ENCODE measurements at places on chromosomes 2 and 18.

DNA sequence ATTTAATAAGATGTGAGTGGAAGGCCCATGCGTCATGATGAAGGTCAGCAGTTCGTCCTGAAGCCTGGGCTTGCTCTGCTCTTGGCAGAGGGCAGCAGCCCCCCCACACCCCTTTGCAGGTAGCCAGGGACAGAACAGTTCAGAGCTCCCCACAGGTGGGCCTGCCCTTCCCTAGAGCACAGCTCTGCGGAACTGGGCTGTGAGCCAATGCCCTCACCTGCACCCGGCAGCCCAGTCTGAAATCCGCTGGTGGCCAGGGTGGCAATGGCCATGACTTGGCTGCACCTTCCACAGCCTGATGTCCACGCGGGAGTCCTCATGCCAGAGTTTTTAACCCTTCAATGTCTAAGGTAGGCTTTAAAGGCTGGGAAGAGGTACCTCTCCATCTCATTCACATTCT, 136.7 kb downstream of the ACKR3 start:
- no peak for DNase-seq

- DNase-seq = no peak
Measured at GRCh38 chr2:187302586-187302985, 145.5 kb downstream of the CALCRL start.

GRCh38 chr18:63963615-63964256, 6.1 kb upstream of the SERPINB8 start:
- DNase-seq = peak; percentile 33

DNA sequence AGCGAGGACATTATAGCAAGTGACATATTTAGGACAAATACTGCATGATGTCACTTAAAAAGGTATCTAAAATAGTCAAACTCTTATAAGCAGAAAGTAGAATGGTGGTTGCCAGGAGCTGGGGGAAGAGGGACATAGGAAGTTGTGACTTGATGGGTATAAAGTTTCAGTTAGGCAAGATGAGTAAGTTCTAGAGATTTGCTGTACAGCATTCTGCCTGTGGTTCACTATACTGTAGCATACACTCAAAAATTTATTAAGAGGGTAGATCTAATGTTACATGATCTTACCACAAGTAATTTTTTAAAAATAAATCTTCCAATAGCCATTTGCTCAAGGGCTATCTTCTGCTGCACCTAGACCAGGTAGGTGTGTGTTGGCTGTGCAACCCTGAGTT, 78.1 kb upstream of the NPAS2 start:
- no peak for DNase-seq

- DNase-seq = no peak
Measured at GRCh38 chr18:2916184-2916583, 69.4 kb downstream of the EMILIN2 start.
